ENCODE measurements at places on chromosomes 12 and 14.

- DNase-seq: no peak
Measured at GRCh38 chr12:11746024-11746771, 96.7 kb downstream of the ETV6 start.

GRCh38 chr14:32085845-32086383 is 8.8 kb downstream of the ARHGAP5 start:
- no peak for DNase-seq

DNA sequence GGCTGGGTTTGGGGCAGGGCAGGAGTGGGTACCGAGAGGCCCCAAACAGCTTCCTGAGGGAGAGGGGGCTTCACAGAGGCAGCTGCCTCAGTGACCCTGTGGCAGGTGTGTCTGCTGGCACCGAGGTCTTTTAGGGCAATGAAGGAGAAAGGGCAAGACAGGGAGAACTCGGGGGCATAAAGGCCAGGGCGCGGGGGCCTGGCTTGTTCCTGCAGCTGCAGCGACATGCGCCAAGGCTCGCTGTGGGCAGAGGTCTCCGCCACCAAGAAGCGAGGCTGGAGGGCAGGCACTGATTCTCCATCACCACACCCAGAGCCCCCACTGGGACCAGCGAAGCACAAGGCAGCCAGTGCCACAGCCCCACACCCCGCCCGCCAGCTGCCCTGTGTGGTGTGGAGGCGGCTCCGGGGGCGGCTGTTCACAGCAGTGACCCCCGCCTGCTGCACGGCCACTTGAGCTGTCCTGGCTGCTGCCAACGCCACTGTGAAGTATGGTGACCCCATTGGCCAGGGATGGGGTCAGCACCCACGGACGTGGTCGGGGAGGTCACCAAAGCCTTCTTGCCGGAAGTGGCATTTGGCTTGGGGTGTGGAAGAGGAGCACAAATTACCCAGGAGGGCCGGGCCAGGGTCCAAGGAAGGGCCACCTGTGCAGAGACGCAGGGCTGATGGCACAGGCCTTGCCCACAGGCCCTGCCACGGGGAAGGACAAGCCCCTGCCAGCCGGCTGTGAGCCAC is 16.4 kb downstream of the BAG5 start:
- no peak for DNase-seq

GRCh38 chr14:51972566-51972965 is 16.8 kb upstream of the RTRAF start:
- DNase-seq: no peak

All from LNCaP clone FGC (cell line).